Right ventricle myocardium superior (tissue), 1 donor: ENCODE measurements at places on chromosomes 11 and 22. TPM values are rescaled to one million over a fixed set of nuclear protein-coding genes. Genes with fewer than 3 reads are reported as not detected.

KRTAP5-2 gene
- not detected for total RNA-seq

RBMXL2 gene
- not detected for total RNA-seq

PLA2G3 gene
- total RNA-seq: not detected

PHOX2A gene
- not detected for total RNA-seq

GRCh38 chr22:44342347-44342956 lies 29.7 kb upstream of the SHISAL1 start:
- no peak for DNase-seq

- DNase-seq: no peak
Observed at GRCh38 chr11:46673713-46674462, 26.5 kb downstream of the ARHGAP1 start.
